ENCODE measurements at places on chromosomes 3 and 15.
A peak's percentile ranks its signal among the peaks of the same experiment; 100 is the strongest.

- DNase-seq: no peak
Measured at GRCh38 chr15:93900476-93901400, 330.6 kb upstream of the MCTP2 start.

- no peak for DNase-seq
Measured at GRCh38 chr3:65945480-65945879, 93.2 kb downstream of the MAGI1 start.

- DNase-seq: peak; percentile 58
Measured at GRCh38 chr3:44198284-44199269, 43.1 kb upstream of the TOPAZ1 start.

GRCh38 chr3:38354588-38355330 lies 8.2 kb downstream of the XYLB start:
- DNase-seq: no peak

DNA sequence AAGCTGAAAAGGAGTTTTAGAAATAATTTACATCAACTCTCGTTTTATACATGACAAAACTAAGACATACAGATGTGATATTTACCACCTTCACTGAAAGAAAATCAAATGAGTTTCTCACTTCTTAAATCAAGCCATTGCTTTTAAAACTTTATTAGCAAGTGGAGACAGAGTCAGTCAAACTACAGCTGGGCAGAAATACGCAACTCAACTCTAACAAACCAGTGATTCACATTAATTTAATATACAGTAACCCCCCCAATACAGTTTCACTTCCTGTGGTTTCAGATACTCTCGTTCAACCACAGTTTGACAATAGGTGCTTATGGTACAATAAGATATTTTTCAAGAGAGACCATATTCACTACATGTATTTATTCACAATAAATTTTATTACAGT lies 477.1 kb downstream of the MAGI1 start:
- no peak for DNase-seq

- peak; percentile 1 for DNase-seq
Measured at GRCh38 chr3:22089284-22089683, 338.3 kb upstream of the ZNF385D start.

- no peak for DNase-seq
Measured at GRCh38 chr15:65100442-65100841, 14.6 kb downstream of the UBAP1L start.

DNA sequence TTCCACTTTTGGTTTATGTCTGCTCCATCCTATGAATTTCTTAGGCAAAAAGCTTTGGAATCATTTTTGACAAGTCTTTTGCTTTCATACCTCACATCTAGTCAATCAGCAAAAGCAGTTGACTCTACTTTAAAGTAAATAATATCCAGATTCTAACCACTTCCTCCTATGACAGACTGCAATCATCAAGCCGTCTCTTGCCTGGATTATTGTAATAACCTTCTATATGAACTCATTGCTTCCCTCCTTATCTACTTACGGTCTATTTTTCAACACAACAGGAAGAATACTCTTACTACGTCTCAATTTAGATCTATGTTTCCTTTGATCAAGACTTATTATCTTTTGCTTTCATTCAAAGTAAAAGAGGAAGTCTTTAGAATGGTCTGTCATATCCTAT lies 20.7 kb downstream of the CLDN1 start:
- DNase-seq: no peak

DNA sequence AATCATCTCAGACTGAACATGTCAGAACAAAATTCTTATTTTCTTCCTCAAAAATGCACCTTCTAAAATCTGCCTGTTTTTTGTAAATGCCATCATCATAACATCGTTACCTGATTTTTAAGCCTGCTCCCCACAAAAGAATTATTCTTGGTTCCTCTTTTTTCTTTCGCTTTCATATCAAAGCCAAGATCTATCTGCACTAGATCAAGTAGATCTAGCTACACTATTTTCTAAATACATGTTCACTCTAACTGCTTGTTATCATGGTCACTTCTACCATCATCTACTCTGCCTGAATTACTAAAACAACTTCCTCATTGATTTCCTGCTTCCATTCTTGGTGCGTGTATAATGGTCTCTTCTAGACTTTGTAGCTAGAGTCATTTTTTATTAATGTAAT lies 217.7 kb downstream of the ARPP21 start:
- DNase-seq: no peak

DNA sequence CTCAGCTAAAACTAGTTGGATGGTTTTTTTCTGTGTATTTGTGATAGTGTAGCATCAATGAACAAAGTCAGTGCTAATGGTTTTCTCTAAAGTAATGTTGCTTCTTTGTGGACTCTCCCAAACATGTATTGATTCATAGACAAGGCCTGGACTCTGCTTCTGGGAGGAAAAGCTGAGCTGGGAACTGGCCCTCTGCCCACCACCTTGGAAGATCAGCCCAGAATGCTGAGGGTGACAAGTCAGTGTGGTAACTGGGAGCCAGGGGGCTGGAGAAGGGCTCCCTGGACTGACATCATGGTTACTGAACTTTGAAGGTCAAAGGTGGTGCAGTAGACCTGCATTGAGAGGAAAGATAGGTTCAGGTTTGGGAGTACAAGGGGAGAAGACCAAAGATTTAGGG lies 3.0 kb downstream of the ARHGAP31 start:
- peak; percentile 32 for DNase-seq

- no peak for DNase-seq
Measured at GRCh38 chr3:38109580-38110313, 27.2 kb downstream of the ACAA1 start.

GRCh38 chr3:10855083-10855870 lies 39.2 kb downstream of the SLC6A11 start:
- DNase-seq: no peak

DNA sequence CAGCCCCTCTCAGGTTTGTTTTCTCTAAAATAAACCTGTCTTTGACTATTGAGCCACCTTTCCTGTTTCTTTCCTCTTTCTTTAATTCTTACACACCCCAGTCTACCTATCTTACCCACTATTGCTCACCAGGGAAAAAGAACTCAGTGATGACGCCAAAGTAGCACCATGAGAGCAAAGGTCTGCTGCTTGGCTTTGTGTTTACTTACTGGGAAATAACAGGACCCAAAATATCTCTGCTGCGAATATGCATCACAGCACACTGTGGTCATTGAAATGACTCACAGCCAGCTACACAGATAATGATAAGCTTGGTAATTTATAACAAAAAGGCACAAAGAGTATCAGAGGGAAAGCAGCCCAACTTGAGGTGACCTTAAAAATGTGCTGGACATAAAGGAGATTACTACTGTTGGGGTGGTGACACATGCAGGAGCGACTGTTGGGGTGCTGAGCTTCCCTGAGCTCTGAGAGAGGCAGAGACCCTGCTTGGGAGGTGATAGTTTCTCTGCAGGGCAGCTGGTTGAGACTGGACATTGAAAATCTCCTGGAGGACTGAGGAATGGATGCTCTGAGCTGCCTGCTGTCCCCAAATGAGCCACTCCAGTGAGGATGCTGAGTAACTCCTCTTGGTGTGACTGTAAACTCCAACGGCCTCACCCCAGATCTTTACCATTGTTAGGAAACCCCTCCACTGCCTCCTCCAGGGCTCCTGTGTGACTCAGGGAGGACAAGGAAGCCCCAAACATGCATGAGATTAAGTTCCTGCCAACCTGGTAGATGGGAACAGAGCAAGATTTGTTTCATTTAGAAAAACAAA lies 14.5 kb downstream of the EFCAB12 start:
- DNase-seq: peak; percentile 94

- DNase-seq: peak; percentile 51
Measured at GRCh38 chr3:128343287-128344051, 123.2 kb downstream of the DNAJB8 start.

DNA sequence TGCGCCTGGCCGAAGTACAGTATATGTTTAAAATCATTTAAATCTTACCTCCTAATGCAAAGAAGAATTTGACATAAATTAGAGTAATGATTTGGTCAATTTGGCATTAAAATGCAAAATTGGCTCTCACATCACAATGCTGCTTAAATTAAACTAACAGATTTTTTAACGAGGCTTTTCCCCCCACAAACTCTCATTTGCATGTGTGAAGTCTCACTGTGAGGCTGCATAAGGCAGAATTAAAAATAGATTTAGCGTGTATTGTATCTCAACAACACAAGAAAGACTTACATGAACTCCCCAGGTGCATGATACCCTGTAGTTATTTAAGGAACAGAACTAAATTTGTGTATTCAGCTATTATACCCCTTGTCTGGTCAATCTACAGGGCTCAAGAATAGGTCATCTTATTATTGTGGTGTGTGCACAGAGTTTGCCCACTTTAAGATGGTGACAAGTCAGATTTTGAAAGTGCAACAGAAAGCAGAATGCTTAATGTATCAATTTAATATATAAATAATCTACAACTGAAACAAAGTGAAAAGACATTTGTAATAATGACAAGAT lies 897.9 kb downstream of the EPHA3 start:
- DNase-seq: no peak

DNA sequence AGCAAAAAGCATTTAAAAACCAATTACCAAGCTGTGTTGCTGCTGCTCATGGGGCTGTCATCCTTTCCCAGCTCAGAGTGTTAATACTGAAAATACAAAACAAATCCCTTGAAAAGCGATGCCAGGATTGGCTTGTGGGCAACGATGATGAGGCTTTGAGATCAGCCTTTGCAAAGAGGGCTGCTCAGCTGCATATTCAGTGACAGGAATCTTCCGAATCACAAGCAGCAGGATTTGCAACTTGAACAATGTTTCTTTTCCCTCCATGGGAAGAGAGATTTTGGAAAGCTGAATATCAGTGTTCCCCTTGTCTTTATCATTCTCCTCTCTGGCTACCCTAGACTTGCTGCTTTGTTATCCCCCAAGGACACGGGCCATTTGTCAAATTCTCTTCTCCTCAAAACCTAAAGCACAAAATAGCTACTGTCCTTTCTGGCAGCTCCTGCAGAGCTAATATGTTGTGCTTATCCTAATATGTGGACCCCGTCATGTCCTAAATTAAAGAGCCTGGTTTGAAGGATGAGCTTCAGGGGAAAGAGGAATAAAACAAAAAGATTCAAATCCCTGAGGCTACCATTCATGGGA lies 375.8 kb downstream of the GAP43 start:
- no peak for DNase-seq

DNA sequence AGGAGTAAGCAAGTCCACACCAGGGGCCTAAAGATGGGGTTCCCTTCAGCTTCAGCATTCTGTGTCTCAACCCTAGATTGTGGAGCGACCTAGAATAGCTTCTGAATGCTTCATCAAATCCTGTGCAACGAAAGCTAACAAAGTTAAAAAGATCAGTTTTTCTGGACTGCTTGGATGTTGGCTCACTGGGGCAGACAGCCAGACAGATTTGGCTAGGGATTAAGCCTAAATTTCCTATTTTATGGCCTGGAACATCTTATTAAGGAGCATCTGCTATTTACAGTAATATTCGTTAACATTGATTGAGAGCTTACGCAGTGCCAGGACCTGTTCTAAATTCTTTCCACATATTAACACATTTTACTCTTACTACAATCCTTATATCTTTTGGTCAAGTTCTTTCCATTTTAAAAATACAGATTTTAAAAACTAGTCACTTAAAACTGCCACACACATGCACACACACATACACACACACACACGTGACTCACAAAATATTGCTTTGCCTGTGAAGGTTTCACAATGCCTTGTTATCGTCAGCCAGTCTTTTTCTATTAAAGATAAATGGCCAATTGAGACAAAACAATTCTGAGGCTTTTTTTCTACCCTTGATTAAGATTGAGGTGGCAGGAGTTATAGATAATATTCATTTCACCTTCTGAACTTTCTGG lies 173.3 kb upstream of the SNTN start:
- DNase-seq: no peak

GRCh38 chr3:58606693-58607092 lies 29.5 kb upstream of the FAM107A start:
- DNase-seq: no peak

DNA sequence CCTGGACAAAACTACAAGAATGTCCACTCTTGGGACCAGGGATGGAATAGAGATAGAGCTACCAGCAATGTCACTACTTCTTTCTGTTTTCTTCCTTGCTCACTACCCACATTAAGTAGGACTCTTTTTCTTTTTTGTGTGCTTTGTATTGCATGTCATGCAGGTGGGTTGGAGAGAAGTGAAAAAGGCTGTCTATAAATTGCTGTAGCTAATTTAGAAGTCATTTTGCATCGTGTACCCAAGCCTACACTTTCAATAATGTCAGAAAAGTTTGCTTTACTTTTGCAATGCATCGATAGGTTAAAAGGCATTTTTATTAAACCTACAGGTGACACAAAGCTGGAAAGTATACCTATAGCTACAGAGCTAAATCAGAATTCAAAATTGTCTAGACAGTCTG lies 58.9 kb downstream of the GTF2E1 start:
- no peak for DNase-seq

DNA sequence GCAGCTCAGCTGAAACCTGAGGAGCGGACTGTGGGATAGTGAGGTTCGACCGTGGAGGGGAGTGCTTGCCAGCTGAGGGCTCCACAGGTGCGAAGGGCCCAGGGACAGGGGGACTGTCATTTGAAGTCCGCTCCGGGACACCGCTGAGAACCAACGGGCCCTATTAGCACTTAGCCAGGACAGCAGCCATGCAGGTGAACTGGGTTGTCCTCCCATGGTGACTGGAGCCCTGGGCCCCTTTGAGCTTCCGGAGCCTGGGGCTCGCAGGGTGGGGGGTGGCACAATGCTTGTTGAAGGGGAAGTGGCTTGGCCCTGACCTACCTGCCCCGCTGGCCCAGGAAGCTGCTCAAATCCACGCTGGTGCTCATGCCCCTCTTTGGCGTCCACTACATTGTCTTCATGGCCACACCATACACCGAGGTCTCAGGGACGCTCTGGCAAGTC lies 24.7 kb downstream of the PTH1R start:
- DNase-seq: no peak

DNA sequence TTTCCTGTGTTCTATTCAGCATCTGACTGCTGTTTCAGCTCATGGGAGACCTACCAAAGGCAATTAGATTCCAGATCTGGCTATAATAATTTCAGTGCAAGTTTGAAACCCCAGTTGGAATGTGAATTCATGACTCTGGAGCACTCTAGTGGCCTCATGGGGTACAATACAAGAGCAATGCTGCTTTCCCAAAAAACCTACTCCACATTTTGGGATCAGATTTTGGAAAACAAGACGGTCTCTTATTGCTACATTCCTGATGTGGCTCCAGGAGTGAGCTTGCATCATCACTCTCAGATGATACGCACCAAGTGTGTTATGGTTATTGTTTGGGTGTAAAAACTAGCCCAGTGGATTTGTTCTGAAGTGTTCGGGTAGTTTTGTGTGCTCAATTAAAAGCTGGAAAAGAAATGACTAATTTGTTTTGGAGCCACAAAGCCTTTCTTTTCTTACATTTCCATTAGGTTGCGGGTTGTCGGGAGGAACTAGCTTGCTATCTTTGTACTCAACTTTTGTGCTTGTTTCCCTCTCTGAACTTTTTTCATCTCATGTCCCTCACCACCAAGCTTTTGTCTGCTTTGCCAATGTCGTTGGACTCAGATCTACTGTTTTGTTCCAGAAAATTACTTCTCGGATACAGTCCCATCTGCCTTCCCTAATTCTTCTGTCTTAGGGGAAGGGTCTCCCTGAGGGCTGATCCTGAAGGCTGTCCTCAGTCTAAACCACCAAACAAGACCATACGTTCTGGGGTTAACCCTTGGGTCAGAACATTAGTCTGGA lies 272.1 kb downstream of the BBX start:
- DNase-seq: no peak

- DNase-seq: no peak
Measured at GRCh38 chr3:30169487-30169886, 436.9 kb upstream of the TGFBR2 start.
